Calu3 (cell line): ENCODE measurements at places on chromosomes 4 and X. TPM values are rescaled to one million over a fixed set of nuclear protein-coding genes. Genes with fewer than 3 reads are reported as not detected.

DNA sequence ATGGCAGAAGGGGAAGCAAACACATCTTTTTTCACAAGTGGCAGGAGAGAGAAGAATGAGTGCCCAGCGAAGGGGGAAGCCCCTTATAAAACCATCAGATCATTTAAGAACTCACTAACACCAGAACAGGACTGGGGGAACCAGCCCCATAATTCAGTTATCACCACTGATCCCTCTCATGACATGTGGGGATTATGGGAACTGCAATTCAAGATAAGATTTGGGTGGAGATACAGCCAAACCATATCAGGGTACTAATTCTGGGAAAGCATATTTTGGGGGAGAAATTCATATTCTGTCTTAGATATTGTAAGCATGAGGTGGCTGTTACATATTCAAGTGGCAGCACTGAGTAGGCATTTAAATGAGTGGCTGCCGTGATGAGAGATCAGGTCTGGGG lies 87.8 kb downstream of the RAPGEF2 start:
- no peak for DNase-seq
- no peak overlapping the region for H3K4me3 ChIP-seq
- no peaks in the 10 kb centered on the region for H3K36me3 ChIP-seq
- H3K27ac ChIP-seq: no peak overlapping the region

- no peaks in the 10 kb centered on the region for H3K4me1 ChIP-seq
- H3K36me3 ChIP-seq: no peaks in the 10 kb centered on the region
- no peak for DNase-seq
- no peak overlapping the region for H3K27ac ChIP-seq
Measured at GRCh38 chr4:185689407-185689806, 122.6 kb downstream of the SORBS2 start.

DNA sequence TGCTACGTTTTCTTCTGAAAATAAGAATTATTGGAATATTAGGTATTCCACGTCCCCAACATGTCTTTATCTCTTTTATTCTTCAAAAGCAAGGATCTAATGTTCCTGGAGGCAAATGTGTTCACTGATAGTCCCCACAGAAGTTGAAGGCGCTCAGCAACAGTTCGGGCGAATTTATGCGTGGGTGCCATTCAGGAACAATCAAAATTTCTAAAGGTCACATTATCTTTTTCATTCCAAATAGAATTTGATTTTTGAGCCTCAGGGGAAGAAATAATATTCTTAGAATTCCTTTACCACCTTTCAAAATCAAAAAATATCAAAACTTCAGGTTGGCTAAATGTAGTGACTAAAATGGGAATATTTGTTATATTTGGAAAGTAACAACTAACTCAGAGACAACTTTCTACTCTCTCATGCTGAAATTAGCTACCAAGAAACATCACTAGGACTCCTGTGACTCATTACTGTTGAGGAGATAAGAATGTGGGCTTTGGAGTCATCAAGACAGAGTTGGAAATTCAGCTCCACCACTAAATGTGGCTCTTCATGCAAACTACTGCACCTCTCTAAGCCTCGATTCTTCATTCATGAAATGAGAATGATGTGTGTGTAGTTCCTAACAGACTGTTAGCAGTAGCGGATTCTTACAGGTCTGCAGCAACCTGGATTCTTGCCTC lies 72.3 kb upstream of the KIT start:
- no peaks in the 10 kb centered on the region for H3K36me3 ChIP-seq
- no peaks in the 10 kb centered on the region for H3K27me3 ChIP-seq

- H3K4me1 ChIP-seq: no peaks in the 10 kb centered on the region
- H3K27ac ChIP-seq: no peak overlapping the region
- DNase-seq: no peak
- H3K36me3 ChIP-seq: no peaks in the 10 kb centered on the region
- no peaks in the 10 kb centered on the region for H3K27me3 ChIP-seq
- H3K4me3 ChIP-seq: no peak overlapping the region
Measured at GRCh38 chr4:40205259-40206198, 8.7 kb downstream of the RHOH start.

PLXNB3 gene
- total RNA-seq: 37.5 and 49.2 TPM in 2 replicates

DNA sequence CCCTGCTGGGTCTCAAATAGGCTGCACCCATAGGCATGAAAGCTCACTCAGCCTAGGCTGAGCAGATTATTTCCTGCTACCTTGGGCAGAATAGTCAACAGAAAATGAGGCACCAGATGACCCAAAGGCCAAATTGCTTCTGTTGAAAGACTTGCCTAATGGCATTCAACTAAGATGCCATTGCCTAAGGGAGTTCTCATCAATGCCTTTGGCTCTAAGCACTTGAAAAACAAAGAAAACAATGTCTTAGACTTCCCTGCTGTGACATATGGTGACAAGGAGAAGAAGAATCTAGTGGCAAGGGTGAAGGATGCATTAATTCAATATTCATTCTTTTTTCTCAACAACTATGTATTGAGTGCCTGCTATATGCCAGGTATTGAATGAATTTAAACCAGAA lies 25.7 kb upstream of the PCDH19 start:
- no peak overlapping the region for H3K27ac ChIP-seq
- DNase-seq: no peak
- no peaks in the 10 kb centered on the region for H3K4me1 ChIP-seq
- H3K4me3 ChIP-seq: no peak overlapping the region
- peaks cover 14% of the 10 kb centered on the region for H3K27me3 ChIP-seq

APBB2 gene
- 15.5 and 17.7 TPM in 2 replicates for total RNA-seq

- no peaks in the 10 kb centered on the region for H3K36me3 ChIP-seq
- no peaks in the 10 kb centered on the region for H3K27me3 ChIP-seq
- H3K27ac ChIP-seq: no peak overlapping the region
- DNase-seq: no peak
Measured at GRCh38 chrX:114344756-114345349, 239.0 kb upstream of the HTR2C start.

DNA sequence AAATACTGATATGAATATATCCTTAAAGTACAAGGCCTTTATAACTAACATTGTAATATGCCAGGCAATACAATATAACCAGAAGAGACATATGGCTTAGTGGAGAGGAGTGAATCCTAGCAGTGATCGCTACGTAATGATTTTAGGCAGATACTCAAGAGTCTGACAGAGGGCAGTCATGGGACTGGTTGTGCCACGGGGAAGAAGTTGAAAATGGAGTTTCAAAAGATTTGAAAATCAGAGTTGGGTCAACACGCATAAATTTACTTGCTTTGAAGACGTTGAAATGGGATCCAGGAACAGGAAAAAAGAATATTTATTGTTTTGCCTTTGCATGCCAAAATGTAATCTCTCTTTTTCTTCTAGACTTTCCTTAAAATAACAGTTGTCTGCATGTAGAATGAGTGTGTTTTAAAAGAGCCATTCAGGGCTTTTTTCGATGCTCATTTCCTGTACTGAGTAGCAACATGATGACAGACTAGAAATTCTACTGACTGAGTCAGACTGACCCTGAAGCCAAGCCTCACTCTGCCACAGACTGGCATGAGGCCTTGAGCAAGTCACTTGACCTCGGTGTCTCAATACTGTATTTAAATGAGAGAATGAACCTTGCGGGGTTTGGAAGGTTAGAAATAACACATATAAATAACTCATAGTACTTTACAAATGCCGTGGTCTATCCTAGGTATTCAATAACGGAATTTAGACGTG lies 8.1 kb upstream of the SMS start:
- peak overlapping the region; percentile 28 for H3K4me3 ChIP-seq
- H3K27ac ChIP-seq: peak overlapping the region; percentile 96
- peaks cover 40% of the 10 kb centered on the region for H3K4me1 ChIP-seq
- no peaks in the 10 kb centered on the region for H3K27me3 ChIP-seq

DNA sequence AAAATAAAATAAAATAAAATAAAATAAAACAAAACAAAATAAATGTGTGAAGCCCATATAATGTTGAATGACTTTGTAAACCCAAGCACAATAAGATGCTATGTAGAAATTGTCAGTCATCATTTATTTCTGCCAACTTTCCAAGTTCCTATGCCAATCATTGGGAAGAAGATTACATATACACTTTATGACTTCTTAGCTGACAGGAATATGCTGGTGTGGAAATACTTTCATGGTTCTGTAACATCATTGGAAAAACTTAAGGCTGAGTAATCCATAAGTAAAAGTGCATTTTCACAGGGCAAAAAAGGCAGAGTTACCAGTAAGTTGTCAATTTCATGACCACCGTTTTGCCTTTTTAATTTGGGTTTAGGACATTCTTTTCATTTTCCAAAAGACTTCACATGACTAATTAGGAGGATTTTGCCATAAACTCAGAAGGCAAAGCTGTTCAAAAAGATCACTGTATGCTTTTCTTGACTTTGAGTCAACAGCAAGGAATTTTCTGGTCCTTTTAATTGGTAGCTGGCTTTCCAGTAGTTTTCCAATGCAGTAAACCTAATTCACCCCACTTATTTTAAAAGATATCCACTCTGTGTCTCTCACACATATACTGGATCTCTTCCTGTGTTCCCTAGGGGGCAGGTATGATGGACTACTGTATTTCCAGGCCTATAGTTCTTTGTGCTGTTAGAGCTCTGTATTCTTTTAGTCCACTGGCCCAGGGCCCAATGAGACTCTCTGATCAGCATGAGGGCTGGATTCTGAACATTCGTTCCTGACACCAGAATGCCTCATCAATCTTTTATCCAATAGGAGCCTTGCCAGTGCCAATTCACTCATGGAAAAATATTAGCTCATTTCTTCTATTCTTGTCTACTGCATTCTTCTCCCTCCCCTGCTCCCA lies 26.2 kb upstream of the SCRG1 start:
- no peaks in the 10 kb centered on the region for H3K4me1 ChIP-seq
- no peaks in the 10 kb centered on the region for H3K27me3 ChIP-seq
- no peak overlapping the region for H3K27ac ChIP-seq
- H3K36me3 ChIP-seq: no peaks in the 10 kb centered on the region
- DNase-seq: no peak
- no peak overlapping the region for H3K4me3 ChIP-seq

DNA sequence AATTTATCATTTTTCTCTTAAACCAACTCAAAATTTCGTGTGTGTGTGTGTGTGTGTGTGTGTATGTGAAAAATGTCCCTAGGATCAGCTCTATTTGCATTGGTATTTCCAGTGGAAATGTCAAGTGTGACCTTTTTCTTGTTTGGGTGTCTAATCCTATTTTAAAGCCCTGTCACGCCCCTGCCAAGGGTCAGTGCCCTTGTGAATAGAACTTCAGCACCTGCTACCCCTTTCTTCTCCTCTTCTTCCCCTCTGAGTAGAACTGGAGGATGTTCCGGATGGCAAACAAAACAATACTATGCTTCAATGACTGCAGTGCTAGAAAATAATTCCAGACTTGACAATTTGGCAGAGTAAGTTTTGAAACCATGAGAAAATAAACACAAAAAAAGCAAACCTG lies 67.3 kb downstream of the SPRY1 start:
- no peaks in the 10 kb centered on the region for H3K27me3 ChIP-seq
- no peaks in the 10 kb centered on the region for H3K4me1 ChIP-seq
- DNase-seq: no peak
- no peak overlapping the region for H3K4me3 ChIP-seq
- H3K36me3 ChIP-seq: no peaks in the 10 kb centered on the region

SOWAHD gene
- not detected in 2 replicates for total RNA-seq

DNA sequence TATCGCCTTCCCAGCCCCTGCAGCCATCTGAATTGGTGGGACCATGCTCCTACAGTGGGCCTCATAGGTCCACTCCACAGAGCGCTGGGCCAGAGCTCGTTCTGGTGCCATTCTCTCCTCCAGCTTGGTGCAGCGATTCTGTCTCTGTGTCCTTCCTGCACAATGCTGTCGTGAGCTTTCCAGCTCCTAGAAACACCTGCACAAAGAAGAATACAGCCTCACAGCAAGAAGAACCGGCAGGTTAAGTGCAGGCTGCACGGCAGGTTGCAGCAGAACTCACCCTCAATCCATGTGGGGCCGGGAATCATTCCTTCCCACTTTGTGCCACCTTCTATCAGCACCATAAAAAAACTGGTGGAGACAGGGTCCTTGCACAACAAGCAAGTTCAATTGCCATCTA lies 101.2 kb upstream of the ENPP6 start:
- no peaks in the 10 kb centered on the region for H3K27me3 ChIP-seq
- no peaks in the 10 kb centered on the region for H3K4me1 ChIP-seq
- DNase-seq: no peak
- H3K36me3 ChIP-seq: no peaks in the 10 kb centered on the region

GASK1B gene
- total RNA-seq: 1.4 and 2.3 TPM in 2 replicates

- H3K4me1 ChIP-seq: no peaks in the 10 kb centered on the region
- no peaks in the 10 kb centered on the region for H3K36me3 ChIP-seq
- no peak overlapping the region for H3K27ac ChIP-seq
- no peak for DNase-seq
- no peaks in the 10 kb centered on the region for H3K27me3 ChIP-seq
Measured at GRCh38 chrX:5236096-5236495, 992.6 kb downstream of the NLGN4X start.

- no peaks in the 10 kb centered on the region for H3K4me1 ChIP-seq
- no peak overlapping the region for H3K4me3 ChIP-seq
- no peaks in the 10 kb centered on the region for H3K27me3 ChIP-seq
- no peak overlapping the region for H3K27ac ChIP-seq
- no peaks in the 10 kb centered on the region for H3K36me3 ChIP-seq
- DNase-seq: no peak
Measured at GRCh38 chr4:44150091-44150576, 298.5 kb downstream of the KCTD8 start.

GRCh38 chrX:150456466-150456865 lies 93.3 kb downstream of the MAMLD1 start:
- H3K27ac ChIP-seq: no peak overlapping the region
- H3K4me1 ChIP-seq: no peaks in the 10 kb centered on the region
- DNase-seq: no peak
- H3K4me3 ChIP-seq: no peak overlapping the region
- H3K27me3 ChIP-seq: no peaks in the 10 kb centered on the region

MAOB gene
- 45.0 and 56.8 TPM in 2 replicates for total RNA-seq

DNA sequence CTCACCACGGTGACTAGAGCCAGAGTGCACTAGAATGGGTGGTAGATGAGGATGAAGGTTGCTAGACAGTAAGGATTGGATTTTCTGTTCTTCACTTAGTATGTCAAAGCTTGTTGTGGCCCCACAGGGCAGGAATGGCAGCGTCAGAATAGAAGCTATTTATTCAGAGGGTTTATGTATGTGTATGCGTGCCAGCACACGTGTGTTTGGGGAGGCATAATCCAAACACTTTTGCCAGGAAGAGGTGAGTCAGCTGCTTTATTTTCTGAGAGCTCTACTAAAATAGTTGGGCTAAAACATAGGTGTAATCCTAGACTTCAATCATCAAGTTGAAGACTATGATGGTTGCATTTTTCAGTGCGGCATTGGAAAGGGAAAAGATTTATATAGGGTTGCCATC lies 1.2 kb upstream of the MAGEE2 start:
- no peak overlapping the region for H3K27ac ChIP-seq
- no peaks in the 10 kb centered on the region for H3K4me1 ChIP-seq
- H3K27me3 ChIP-seq: no peaks in the 10 kb centered on the region
- DNase-seq: no peak
- no peaks in the 10 kb centered on the region for H3K36me3 ChIP-seq

GRCh38 chrX:16445166-16445752 lies 204.7 kb upstream of the S100G start:
- peak; percentile 32 for DNase-seq
- H3K27me3 ChIP-seq: no peaks in the 10 kb centered on the region
- no peaks in the 10 kb centered on the region for H3K4me1 ChIP-seq

DNA sequence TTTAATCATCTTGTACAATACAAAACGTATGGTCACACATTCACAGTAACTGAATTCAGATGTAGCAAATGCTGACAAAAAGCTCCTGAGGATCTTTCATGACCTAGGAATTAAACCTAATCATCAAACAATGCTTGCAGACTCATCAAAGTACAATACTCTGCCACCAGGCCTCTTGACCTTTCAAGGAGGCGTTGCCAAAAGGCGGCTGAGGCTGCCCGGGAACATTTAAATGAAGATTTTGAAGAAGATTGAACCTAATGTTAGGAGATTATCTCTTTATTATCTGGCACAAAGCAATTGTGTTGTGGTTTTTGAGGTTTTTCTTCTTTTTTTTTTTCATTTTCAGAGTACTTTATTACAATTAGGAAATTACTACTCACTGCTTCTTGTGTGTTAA lies 340.5 kb downstream of the GALNTL6 start:
- H3K27me3 ChIP-seq: no peaks in the 10 kb centered on the region
- H3K27ac ChIP-seq: no peak overlapping the region
- DNase-seq: no peak
- no peak overlapping the region for H3K4me3 ChIP-seq
